ENCODE measurements at places on chromosomes 16 and 17.

DNA sequence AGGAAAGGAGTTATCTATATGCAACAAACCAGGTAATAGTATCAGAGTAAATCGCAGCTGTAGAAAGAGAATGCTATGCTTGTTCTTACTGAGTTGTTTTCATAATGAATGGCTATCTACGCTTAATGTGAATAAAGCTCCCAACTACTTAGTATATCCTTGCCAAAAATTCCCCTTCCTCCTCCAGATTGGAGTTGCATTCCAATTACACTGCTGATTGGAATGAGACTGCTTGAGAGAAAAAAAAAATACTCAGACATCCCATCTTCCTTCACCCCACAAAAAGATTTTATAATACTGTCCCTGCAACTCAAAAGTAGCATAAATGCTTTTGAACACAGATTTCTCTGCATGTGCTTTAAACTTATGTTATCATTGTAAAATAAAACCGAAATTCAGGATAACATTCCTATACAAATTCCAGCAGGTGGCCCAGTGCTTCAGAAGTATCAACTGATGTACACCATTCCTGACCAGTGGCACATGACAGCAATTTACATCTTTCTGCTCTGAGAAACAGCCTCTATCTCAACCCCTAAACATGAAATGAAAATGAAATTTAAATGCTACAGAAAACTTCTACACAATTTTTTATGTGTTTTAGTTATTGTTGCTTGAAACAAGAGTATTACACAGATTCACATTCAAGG lies 47.0 kb downstream of the SMURF2 start:
- no peak for DNase-seq

DNA sequence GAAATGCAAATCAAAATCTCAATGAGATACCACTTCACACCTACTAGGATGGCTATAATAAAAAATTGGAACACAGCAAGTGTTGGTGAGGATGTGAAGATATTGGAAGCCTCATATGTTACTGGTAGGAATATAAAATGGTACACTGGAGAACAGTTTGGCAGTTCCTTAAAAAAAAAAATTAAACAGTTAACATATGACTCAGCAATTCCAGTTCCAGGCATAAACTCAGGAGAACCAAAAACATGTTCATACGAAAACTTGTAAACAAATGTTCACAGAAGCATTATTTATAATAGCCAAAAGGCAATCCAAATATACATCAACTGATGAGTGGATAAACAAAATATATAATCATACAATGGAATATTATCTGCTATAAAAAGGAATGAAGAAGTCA lies 28.2 kb downstream of the ZNF652 start:
- DNase-seq, result no peak

- no peak for DNase-seq
Measured at GRCh38 chr17:36885771-36886377, 51.4 kb upstream of the LHX1 start.

DNA sequence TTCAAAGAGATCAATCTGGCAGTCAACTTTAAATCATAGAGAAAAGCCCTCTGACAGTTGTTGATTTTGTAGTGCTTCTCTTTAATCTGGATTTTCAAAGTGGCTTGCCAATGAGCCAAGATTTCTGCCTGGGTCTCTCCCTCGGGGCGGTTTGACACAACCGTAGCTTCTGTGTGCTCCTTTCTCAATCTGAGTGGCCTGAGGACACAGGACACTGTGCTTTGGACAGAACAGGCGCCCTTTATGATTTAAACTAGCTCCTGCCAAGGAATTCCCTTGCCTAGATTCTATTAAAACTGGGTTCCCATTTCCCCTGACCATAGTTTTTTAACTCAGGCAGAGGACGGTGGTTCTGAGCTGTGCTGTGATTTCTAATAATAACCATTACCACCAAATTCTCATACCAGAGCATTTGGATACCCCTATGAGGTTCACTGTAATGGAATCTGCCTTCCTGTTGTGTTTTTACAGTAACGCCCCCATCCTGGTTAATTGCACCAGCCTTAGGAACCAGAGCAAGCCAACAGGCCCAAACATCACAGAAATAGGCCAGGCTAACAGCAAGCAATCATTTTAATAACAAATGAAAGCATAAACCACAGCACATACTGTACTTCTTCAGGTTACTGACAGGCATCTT lies 4.0 kb downstream of the ZFHX3 start:
- no peak for DNase-seq

- DNase-seq, result peak; percentile 69
Measured at GRCh38 chr17:3659541-3660111, 8.8 kb downstream of the TAX1BP3 start.

GRCh38 chr17:59696682-59697277 lies 10.4 kb downstream of the PTRH2 start:
- DNase-seq, result no peak

GRCh38 chr17:79655672-79656290 lies 44.9 kb upstream of the RBFOX3 start:
- no peak for DNase-seq

DNA sequence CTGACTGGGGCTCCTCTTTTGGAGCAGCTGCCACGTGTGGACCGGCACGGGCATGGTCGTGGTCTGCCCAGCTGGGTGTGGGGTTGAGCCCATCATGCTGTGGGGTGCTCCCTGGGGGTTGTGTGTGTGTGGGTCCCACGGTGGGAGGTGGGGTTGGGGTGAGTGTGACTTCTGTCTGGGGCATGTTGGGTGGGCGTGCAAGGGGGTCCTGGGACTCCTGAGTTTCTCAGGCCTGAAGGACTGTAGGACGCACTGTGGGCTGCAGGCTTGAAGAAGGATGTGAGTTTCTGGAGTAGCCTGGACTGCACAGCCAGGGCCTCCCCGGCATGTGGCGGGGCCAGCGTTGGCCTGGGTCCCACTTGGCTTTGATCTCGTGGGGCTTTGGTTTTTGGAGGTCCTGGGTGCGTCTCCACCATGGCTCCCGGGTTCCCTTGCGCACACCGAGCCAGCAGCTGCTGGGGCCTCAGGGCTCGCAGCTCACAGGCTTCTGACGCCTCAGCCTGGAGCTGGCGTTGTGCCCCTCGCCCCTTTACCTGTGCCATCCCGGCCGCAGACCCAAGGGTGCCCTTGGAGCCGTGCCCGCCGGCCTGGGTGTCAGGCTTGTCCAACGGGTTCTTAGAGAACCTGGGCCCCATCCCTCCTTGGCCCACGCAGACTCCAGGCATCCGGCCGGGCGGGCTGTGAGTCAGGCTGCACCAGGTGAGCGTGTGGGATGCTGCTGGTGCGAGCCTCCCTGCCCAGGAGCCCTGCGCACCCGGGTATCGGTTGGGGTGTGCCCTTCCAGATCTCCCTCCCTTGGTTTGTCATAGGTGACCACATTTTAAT lies 34.4 kb upstream of the ZNF750 start:
- no peak for DNase-seq

DNA sequence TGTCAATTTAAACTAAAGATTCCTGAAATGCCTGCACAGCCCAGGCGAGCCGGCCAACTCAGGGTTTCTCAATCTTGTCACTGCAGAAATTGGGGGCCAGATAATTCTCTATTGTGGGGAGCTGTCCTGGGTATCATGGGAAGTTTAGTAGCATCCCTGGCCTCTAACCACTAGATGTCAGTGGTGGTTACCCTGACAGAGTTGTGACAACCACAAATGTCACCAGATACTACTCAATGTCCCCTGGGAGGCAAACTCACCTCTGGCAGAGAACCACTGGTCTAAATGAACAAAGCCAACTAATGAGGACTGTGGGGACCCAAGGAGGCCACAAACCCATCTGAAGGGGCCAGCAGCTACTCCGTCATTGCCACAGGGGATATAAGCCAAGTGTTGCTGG lies 90.9 kb downstream of the MYH11 start:
- no peak for DNase-seq

- no peak for DNase-seq
Measured at GRCh38 chr16:79843631-79844043, 243.1 kb upstream of the MAF start.

GRCh38 chr17:2170023-2170422 lies 115.1 kb downstream of the HIC1 start:
- DNase-seq, result peak; percentile 28

- no peak for DNase-seq
Measured at GRCh38 chr17:76554131-76554530, 14.3 kb downstream of the PRCD start.

GRCh38 chr17:1007310-1008007 lies 10.5 kb downstream of the TIMM22 start:
- no peak for DNase-seq

GRCh38 chr16:66947302-66948065 lies 12.2 kb downstream of the CES2 start:
- peak; percentile 80 for DNase-seq

GRCh38 chr16:79083508-79084299 lies 516.8 kb downstream of the MAF start:
- DNase-seq, result no peak

DNA sequence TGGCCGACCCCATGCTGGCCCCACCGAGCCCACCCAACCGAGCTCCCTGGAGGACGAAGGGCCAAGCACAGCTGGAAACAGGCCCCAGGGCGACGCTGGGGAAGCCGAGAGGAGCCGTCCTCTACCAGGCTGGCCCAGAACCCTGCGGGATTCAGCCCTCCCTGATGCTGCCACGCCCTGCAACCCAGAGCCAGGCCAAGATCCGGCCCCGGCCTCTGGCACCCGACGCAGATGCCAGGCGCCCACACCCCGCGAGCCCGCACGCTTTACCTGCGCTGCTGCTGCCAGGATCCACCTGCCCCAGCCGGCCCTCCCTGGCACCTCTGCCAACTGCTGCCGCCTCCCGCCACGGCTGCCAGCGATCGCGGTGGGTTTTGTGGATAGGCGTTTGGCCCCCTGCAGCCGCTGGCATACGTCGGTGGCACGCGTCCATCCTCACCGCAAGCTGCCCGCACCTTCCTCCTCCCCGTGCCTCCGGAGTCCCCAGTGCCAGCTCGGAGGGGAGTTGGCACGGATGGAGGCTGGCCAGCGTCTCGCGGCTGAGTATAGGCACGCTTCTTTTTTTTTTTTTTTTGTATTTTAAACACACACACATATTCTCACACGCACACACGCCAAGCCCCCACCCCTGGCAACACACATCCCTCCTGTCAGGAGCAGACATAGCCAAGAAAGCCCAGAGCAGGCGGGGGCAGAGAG lies 41.3 kb upstream of the ACSF3 start:
- DNase-seq, result peak; percentile 48

GRCh38 chr17:44137891-44138709 lies 3.6 kb upstream of the HROB start:
- peak; percentile 79 for DNase-seq

DNA sequence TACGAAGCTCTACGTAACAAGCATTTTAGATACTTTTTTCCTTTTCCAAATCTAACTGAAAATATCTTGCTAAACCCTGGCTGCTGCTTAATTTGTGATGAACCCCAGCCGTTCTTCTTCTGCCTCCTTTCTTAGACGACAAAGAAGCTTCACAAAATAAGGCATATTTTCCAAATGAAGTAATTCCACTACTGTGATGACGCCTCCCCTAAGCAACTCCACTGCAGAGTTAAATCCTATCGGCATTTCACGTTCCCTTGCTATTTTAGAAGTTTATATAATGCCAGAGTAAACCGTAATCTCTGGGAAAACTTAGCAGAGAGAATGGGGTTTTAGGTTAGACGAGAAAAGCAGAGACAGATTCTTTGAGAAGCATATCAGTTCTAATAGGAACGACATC lies 683.1 kb upstream of the SALL1 start:
- no peak for DNase-seq

DNA sequence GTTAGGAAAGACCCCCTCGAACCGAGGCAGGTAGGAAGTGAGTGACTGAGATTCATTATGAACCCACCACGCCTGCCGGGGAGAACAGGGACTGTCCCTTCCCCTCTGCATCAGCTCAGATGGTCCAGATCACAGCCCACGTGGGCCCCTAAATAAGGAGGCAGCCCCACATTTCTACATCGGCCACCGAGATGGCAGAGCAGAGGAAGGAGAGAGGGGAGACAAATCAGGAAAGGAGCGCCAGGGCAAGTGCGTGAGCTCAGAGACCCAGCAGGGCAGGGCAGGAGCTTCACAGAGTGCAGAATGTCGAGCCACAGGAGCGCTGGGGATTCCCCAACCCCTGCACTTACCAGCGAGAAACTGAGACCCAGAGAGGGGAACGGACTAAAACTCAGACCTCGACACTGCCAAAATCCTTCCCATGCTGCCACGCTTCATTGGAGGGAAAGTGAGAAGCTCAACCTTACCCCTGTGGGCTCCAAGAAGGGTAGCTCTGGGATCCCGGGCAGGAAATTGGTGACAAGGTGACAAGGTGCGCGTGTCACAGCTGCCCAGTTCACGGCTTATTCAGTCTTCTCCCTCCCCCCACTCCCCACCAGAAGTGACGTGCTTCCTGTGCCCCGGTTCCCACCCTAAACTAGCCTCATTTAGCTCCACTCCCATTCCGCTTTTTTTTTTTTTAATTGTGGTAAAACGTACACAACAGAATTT lies at the start of gene ICAM2:
Gene ICAM2, minus strand, starts transcription at position 578 of the 711 bp plus-strand sequence. CDS start 13,942 bp downstream, outside the sequence.
- no peak for DNase-seq

GRCh38 chr16:78731785-78732184 lies 632.3 kb downstream of the WWOX start:
- DNase-seq, result no peak

DNA sequence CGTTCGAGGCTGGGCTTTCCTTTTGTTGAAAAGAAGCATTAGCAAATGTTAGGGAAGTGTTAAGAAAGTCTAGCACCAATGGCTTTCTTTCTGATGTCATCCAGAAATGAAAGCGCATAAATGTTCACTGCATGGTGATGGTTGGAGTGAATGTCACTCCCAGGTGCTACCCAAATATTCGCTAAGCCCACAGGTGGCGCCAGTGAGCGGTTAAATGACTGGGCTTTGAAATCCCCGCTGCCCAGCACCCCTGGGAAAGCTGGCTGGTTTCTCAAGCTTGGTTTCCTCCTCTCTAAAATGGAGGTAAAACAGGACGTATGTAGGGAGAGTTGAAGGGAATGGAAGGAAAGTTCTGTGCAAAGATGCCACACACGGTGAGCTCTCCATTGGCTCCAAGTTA lies 104.4 kb downstream of the IRX5 start:
- peak; percentile 61 for DNase-seq

DNA sequence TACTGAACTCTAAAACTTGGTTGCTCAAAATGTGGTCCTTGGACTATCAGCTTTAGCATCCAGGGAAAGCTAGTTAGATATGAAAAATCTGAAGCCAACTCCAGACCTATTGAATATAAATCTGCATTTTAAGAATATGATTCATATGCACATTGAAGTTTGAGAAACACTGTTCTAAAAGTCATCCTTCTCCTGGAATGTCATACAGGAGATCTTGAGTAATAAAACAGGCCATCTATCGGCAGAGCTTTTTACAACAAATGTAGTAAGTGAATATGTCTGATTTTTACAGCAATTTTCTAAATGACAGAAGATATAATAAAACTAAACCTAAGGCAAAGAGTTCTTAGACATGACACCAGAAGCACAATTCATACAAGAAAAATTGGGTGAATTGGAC lies 140.4 kb downstream of the PMP22 start:
- no peak for DNase-seq

Data from 8988T (cell line).